Jurkat, Clone E6-1 (cell line): ENCODE measurements at places on chromosomes 2 and 18.

DNA sequence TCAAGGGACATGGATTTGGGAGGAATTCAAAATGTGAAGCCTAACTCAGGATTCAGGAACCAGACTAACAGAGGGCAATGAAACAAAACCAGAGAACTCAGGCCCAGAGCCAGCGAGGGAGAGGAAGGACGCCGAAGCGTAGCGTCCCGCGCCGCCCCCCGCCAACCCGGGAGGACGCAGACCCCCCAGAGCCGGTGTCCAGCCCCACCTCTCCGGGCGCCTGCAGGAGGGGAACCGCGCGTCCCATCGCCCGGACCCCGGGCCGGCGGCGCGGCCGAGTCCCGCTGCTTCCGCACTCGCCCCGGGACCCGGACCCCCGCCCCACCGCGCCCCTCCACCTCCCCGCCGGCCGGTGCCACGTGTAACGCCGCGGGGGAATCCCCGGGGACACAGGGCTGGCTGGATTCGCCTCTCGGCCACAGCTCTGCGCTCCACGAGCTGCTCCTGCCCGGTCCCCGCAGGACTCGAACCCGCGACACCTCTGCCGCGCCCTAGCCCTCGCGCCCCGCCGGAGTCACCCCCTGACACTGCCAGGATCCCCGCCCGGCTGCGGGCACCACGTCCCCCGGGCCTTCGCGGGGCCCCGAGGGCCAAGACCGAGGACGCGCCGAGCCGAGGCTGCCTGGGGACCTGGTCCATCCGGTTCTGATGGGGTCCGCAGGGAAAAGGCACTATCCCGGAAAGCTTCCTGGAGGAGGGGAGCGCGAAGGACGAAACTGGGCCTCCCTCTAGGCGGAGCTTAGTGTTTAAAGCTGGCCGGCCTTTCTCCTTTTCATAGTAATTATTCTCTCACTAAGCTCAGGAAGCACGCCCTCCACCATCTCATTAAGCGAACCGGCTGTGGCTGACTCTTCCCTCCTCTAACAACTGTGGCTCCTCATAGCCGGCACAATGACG lies 40.4 kb upstream of the FAM124B start:
- DNase-seq: no peak

DNA sequence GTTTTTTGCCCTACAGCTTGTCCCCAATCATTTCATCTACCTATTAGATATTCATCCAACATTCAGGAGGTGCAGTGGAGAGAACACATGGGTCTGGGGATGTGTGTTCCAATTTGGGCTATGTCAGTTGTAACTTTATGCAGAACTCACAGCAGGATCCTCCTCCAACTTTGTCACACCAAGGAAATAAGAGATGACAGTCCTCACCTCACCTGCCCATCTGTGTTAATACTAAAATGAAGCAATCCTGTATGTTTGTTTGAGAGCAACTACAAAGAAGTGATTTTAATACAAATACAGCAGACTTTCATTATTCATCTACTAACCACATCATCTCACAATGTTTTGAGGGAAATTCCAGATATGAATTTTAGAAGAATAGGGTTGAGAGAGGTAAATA lies 126.7 kb downstream of the ARHGAP15 start:
- no peak for DNase-seq

DNA sequence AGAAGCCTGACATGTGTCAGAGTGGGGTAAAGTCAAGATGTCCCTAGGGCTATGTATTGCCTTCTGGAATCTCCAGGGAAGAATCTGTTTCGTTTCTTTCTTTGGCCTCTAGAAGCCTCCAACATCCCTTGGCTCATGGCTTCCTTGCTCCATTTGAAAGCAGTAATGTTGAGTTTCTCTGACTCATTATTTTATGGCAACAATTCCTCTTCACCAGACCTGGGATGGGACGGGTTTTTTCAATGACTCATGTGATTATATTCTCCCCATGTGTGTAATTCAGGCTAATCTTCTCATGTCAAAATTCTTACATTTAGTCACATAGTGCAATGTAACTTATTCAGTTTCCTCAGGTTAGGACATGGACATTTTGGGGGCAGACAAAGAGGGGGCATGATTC lies 1038.6 kb downstream of the CBLN2 start:
- no peak for DNase-seq

DNA sequence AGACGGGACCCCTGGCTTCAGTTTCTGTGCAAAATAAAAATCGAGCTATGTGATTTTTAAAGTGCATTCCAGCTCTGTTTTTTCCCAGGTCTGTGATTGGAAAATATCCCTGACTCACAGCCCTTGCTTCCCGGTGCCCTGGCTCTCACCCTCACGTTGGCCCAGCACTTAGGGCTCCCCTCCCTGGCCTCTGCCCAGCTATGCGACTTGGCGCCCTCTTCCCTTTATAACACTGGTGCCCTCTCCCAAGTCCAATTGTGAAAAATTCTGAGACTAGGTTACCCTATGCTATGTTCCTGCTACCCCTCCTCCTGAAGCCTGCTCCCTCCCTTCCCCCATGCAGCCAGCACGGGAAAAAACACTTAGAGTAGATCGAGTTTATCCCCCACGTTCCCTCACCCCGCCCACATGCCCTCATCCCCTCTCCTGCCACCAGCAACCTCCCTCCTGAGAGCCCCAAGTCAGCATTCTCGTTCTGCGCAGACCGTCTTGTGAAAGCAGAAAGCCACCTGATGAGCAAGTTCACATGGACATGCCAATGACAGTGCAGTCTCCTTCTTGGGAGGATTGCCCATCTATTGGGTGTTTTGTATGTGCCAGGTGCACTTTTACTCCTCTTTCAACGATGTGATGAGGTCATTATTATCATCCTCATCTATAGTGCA lies 228.8 kb downstream of the VAPA start:
- no peak for DNase-seq

DNA sequence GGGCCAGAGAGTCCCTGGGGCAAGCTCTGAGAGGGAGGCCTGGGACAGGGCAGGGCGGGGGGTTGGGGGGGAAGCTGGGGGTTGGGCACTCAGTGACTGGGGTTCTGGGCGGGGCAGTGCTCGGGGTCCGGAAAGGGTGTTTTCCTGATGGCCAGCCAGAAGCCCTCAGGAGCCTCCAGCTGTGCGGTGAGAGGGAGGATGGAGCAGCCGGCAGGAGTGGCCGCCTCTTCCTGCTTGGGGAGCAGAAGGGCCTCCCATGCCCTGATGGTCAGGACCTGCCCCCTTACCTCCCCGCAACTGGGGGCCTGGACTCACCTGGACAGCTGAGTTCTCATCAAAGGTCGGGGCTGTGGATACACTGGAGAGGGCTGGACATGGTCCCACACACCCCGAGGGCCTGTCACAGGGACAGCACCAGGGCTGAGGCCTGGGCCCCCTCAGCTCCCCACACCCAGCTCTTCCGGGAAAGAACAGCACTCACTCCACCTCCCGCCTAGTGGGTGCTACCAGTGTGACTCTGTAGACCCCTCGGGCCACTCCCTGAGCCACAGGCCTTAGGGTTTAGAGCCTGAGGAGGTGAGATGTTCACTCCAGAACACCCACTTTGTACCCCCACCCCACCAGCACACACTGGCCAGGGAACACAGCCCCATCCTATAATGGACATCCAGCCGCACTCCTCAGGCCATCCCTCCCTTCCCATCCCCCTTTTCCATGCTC lies 6.7 kb downstream of the SFTPB start:
- no peak for DNase-seq

GRCh38 chr2:46540496-46541331 lies 61.3 kb downstream of the TMEM247 start:
- no peak for DNase-seq

- DNase-seq: no peak
These were observed 50.8 kb downstream of the EMILIN2 start for GRCh38 chr18:2897448-2898185.

DNA sequence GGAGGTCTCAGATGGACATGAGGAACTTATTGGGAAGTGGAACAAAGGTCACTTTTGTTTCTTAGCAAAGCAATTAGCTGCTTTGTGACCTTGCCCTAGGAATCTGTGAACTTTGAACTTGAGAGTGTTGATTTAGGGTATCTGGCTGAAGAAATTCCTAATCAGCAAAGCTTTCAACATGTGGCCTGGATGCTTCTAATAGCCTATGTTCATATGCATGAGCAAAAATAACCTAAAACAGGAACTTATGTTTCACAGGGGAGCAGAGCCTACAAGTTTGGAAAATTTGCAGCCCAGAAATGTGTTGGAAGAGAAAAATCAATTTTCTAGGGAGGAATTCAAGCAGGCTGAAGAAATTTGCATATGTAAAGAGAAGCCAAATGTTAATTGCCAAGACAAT lies 405.8 kb upstream of the SALL3 start:
- no peak for DNase-seq

DNA sequence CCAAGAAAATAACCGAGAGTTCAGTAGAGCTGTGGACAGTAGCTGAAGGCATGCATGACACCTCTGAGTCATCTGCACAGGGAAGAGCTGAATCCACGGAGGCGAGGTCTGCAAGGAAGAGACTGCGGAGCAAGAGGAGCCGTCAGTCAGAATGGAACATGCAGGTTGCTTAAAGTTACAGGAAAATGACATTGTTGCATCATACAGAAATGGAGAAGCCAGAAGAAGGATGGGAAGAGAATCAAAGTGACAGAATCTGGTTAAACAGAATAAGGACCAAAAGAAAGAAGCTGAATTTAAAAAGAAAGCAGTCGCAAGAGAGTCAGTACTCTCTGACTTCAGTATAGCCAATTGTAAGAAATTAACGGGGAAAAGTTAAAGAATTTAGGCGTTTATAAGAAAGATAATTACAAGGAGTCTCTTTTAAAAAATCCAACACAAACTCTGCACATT lies 533.8 kb downstream of the ADCYAP1 start:
- no peak for DNase-seq

- no peak for DNase-seq
These were observed 29.9 kb upstream of the RUFY4 start for GRCh38 chr2:218039171-218039570.

DNA sequence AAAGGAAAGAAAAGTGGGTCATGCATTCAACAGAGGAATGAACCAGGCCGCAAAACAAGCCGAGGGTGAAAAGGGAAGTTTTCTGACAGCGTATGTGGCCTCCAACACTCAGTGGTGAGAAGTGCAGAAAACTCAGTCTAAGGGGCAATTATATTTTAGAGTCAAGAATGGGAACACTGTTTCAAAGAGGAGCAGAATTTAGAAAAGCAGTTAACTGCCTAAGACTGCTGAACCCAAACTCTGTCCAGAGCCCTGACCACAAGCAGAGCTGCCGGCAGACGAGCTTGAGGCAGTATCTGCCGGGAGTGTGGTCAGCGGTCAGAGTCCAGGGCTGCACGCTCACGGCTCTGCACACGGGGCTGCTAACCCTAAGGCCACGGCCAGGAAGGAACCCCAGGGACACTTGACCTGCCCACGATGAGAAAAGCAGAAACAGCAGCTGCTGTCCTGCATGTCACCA lies 347.0 kb upstream of the ID2 start:
- no peak for DNase-seq

GRCh38 chr18:29616867-29617266 lies 1425.7 kb downstream of the DSC3 start:
- no peak for DNase-seq

DNA sequence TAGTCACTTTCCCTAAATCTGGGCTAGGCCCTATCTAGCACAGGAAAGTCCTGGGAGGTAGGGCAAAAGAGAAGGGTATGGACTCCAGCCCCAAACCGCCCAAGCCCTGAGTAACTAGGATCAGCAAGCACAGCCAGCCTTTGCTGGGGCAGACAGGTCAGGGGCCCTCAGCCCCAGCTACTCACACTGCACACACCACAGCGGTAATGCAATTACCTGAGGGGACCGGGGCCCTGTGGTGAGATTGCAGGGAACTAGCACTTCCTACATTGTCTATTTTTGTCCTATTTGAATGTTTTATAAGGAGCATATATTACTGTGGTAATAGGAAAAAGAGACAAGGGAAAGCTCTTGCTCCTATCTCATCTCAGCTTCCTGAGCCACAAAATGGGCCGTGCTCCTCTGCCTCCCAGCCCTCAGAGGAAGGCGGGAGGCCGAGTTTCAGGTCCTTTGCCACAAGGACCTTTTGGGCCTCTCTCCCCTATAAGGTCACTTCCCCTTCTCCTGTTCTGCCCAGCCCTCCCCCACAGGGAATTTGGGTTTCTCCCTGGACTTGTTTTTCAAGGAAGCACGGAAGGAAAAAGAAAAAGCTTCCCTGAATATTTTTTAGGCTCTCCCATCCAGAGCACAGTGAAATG lies 20.5 kb downstream of the RAB11FIP5 start:
- no peak for DNase-seq

GRCh38 chr2:85753035-85753524 lies 711 bp upstream of the ATOH8 start:
- no peak for DNase-seq

GRCh38 chr2:1743396-1744150 lies 742 bp downstream of the PXDN start:
- peak; percentile 26 for DNase-seq

GRCh38 chr2:190354003-190354690 lies 10.8 kb downstream of the INPP1 start:
- DNase-seq: no peak
